ENCODE measurements at places on chromosomes 5 and 9.

- DNase-seq, result no peak
Measured at GRCh38 chr5:172564883-172565282, 76.2 kb upstream of the NEURL1B start.

- DNase-seq, result peak; percentile 5
Measured at GRCh38 chr9:114282507-114282906, 40.4 kb upstream of the ORM1 start.

GRCh38 chr9:118990949-118991348 is 378.3 kb downstream of the BRINP1 start:
- peak; percentile 59 for DNase-seq

DNA sequence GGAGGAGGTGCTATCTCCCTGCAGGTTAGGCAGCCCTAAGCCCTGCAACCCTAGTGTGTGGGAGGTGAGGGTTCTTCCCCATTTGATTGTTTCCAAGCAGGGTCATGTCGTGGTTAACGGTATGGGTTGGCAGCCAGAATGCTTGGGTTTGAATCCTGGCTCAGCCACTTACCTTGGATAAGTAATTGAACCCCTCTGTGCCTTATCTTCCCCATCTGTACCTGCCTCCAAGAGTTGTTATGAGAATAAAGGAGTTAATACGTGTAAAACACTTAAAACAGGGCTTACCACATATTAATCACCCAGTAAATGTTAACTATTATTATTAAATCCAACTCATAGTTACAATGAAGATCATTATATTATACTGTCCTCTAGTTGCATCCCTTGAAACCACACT is 52.2 kb upstream of the SPATA31E1 start:
- DNase-seq, result no peak

DNA sequence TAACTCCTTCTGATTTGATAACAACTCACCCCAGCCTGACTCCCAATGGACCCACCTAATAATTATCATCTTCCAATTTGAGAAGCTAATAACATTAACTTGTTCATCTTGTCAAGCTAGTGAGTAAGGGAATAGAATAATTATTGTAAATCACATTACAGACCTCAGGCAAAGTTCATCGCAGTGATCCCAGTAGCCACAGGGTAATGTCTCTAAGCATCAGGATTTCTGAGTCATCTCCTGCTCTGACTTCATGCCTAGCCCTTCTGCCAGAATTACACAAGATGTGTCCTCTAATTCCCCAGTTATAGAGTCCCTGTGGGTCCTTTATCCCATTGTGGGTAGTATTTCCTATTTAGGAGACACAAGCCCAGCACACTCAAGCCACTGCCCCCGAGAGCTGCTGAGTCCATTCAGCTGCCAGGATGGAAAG is 365.7 kb downstream of the DEPDC1B start:
- DNase-seq, result no peak

DNA sequence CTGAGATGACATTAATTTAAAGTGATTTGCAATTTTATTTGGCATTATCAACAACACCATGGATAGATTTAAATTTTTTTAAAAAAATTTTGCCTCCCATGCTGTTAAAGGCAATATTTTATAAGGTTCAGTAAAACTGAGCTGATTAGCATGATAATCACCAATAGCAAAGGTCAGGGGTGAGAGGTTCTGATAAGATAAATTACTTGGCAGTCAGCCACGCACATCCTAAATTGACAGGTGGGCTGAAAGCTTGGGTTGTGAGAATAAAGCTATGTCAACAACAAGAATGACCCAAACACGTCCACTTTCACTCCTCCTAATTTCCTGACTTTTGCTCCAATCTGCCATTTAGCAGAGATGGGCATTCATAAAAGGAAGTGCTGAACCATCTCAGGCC is 127.1 kb downstream of the LHFPL2 start:
- DNase-seq, result no peak

DNA sequence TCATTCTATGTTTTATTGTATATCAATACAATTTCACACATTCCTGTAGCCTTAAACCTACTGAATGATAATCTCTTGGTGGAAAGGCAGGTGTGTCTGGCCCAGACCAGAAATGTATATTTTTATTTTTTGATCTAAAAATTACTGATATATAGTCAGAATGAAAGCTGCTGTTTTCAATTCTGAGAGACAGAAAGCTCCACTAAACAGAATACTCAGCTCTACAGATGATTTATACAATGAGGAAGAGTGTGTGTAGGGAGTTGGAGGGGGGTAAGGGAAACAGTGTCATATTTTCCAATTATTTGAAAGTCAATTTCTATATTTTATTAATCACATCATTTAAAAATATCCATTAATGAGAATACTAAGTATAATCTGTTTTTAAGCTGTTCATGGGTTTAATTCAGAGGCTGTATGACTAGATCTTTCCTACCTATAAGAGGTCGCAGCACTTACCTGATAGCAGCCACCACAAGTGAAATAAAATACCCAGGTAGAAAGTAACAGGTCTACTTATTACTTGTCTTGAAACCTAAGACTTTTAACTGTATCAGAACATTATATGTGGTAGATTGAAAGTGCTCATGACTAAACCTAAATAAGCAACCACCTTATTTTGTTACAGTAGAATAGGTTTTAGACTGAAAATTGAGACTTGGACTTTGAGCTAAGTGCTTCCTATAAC is 183.4 kb downstream of the TMC1 start:
- DNase-seq, result no peak

- no peak for DNase-seq
Measured at GRCh38 chr9:13648676-13649075, 369.2 kb upstream of the MPDZ start.

GRCh38 chr5:111856876-111857466 is 100.0 kb upstream of the NREP start:
- DNase-seq, result no peak

DNA sequence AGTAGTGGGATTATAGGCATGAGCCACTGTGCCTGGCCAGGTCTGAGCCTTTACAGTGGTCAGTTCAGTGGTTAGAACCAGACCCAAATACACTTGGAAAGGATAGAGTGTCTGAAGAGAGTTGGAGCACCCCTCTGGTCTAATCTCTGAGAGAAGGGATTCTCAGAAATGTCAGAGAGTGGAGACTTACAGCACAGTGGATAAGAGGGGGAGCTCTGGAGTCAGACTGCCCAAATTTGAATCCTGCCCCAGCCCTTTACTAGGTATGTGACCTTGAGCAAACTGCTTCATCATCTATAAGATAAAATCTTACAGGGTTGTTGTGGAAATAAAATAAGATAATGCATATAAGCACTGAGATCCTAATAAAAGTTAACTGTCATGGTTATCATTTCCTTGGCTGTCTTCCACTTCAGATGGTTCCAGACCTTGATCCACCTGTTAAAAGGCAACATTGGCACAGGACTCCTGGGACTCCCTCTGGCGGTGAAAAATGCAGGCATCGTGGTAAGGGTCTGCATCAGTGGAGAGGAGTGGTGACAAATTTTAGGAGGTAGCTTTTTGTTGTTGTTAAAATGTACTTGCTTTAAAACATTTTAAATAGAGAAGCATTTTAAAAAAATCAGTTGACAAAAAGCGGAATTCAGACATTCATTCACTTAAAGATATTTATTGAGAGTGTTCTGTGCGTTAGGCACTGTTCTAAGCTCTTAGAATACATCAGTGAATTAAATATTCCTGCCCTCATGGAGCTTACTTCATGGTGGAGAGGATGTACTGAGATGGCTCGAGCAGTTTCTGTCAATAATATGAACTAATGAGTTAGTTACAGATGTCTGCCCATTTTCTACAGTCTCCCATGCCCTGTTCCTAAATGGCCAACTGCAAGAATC is 16.0 kb downstream of the SLC36A1 start:
- DNase-seq, result no peak

DNA sequence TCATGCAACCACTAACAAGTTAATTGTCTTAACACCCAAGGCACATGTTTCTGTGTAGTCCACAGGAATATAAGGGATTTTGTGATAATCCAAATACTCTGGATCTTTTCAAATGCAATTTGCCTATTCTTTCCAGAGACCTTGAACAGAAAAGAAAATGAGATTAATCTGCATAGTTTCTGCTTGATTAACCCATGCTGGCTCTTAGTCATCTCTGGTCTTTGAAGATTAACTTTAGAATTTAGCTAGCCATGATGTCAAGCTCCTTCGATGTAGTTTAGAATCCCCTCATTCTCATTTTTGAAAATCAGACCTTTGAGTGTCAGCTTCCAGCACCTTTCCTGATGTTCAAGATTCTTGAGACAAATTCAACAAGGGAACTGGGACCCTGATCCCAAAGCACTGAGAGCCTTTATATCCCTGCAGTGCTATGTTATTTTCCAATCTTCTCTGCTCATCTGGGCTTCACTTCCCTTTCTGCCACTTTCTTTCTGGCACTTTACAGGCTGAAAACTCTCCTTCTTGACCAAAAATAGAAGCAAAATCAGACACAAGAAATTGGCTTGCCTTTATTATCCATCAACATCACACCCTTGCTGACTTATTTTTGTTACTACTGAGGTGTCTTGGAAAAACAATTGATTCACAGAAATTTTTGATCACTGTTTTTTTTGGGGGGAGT is 155.5 kb downstream of the PALM2AKAP2 start:
- no peak for DNase-seq

DNA sequence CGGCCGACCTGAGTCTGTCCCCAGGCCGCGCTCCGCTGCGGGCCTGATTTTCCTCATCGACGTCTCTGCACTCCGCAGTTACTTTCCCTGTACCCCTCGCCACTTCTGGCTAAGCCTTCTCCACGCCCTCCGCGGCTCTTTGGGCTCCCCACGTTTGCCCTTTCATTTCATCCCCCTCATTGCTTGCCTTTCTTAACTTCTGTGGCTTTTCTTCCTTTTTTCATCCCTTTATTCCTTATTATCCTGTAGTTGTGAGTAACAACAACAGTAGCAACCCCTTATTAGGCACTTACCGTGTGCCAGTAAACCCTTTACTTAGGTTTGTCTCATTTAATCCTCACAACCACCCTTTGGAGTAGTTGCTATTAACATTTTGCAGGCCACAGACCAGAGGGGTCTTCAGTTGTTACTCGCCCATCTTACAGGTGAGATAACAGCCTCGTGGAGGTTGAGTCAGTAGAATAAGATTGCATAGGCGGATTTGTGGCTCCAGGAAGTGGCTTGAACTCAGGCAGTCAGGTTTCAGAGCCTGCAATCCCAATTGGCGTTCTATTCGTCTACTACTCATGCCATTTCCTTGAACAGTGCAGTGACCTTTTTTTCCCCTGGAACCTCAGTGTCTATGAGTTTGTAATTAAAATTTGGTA is 724 bp downstream of the TCERG1 start:
- no peak for DNase-seq

GRCh38 chr5:88203981-88204750 is 64.5 kb downstream of the TMEM161B start:
- DNase-seq, result no peak

DNA sequence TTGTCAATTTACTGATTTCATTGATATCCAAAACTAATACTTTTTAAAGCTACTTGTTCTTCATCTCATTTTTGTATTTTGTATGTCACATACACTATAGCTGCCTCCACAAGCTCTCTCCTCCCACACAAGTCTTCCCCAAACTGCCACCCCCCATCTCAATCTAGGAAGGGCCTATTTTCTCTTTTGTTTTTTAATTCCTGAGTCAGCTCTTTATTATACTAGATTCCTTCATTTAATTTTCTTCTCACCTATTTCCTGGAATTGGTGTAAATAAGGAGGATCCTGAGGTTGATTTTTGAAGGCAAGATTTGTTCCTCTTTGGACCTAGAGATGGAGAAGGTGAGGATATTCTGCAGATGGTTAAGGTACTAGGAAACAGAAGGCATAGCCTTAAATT is 277.4 kb downstream of the GABRB2 start:
- no peak for DNase-seq

GRCh38 chr9:134968011-134968822 is 50.5 kb upstream of the FCN1 start:
- no peak for DNase-seq

GRCh38 chr5:10627160-10627701 is 63.4 kb downstream of the ANKRD33B start:
- DNase-seq, result no peak

DNA sequence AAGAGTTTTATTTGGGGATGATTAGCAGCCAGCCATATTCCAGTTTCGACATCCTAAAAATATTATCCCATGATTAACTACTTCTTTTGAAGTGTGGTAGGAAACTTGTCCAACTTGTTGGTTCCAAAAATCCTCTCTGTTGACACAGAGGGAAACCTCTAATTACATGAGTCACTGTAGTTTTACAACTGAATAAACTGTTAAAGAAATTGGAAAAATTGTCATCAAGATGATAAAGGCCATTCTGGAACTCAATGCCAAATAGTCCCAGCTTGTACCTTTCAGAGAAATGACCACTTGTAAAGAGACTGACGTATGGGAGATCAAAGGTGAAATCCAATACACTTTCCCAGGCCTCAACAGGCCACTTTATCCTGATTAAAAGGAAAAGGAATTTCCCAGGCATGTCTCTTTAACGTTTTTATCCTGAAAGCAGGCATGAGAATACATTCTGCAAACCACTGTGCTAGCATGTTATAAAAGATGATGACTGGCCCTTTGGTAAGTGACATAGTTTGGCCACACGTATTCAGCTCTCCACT is 261.6 kb downstream of the GLIS3 start:
- DNase-seq, result no peak

DNA sequence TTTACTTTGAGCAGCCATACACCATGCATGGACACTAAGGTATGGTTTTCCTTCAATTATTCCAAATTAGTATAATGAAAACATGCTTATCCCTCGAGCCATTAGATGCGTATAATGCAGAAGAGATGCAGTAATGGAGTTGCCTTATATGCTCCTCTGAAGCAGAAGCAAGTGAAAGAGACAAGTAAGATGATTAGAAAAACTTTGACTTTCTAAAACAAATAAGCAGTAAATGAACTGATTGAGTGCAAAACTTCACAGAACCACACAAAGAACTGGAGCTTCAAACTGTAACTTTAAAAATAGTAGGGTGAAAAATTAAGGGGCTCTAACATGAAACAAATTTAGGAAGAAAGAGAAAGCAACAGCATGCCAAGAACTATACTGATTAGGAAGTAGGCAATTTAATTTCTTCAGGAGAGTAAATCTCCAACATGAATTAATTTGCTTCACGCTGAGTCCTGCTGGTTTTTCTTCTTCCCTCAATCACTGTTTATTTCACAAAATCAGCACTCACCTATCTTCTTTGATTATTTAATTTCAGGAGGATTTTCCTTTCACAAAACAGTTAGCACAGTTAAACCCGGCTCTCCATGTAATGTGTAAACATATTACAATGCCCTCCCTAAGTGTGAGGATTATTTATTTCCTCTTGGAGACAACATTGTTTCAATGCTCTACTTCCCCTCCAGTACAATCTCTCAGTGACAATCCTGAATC is 90.3 kb upstream of the PAM start:
- DNase-seq, result no peak

DNA sequence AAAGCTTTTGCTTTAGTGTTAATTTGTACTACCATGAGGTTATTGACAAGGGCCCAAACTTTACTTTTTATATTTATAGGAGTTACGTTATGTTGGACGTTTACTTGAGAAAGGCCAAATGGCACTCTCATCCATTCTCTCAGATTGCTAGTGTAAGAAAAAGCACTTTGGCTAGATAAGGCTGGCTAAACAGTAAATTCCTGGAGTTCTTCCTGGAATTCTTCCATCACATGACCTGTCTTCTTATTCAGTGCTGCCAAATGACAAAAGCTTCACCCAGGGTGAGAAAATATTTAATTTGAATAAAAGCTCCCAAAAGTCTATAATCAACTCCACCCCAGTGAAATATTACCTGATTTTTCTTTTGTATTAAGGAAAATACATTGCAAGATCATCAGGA is 1568.9 kb upstream of the ACO1 start:
- DNase-seq, result no peak

- DNase-seq, result no peak
Measured at GRCh38 chr9:12790883-12791282, 16.1 kb downstream of the LURAP1L start.

All from right cardiac atrium (tissue), 5 donors.